ENCODE measurements at places on chromosomes 2 and 18.

DNA sequence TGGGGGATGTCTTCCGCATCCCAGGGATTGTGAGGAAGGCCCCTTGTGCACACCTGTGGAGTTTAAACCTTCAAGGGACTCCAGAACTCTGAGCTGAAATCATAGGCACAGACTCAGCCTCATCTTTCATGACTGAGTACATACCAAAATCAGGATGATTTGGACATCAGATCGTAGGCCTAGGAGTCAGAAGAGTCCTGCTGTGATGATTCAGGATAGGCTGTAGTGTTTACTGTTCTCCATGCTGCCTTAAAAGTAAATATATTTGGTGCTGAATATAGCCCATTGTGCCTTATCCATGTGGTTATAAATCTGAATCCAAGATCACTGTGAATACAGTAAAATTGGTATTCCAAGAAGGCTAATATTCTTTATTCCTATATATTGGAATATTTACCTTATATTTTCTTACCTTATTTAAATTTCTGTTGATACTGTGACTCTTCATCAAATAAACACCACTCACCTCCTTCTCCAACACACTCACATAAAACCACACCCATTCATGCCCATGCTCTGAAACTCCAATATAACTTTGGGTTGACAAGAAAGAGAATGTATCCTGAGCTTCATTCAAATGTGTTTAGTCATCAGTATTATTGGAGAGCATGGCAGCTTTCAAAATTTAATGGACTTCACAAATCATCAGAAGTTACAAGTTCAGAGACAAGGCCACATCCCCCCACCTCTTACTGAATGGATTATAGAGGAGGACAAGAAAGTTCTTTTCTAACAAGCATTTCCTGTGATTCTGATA is 561.4 kb upstream of the LINC00305 start:
- no peaks in the 10 kb centered on the region for H3K4me1 ChIP-seq
- H3K36me3 ChIP-seq: no peaks in the 10 kb centered on the region
- H3K4me3 ChIP-seq: no peak overlapping the region
- H3K27ac ChIP-seq: no peak overlapping the region

- no peak for DNase-seq
- no peaks in the 10 kb centered on the region for H3K4me1 ChIP-seq
- no peak overlapping the region for H3K27ac ChIP-seq
Observed at GRCh38 chr2:223541546-223541945, 60.6 kb downstream of the SCG2 start.

DNA sequence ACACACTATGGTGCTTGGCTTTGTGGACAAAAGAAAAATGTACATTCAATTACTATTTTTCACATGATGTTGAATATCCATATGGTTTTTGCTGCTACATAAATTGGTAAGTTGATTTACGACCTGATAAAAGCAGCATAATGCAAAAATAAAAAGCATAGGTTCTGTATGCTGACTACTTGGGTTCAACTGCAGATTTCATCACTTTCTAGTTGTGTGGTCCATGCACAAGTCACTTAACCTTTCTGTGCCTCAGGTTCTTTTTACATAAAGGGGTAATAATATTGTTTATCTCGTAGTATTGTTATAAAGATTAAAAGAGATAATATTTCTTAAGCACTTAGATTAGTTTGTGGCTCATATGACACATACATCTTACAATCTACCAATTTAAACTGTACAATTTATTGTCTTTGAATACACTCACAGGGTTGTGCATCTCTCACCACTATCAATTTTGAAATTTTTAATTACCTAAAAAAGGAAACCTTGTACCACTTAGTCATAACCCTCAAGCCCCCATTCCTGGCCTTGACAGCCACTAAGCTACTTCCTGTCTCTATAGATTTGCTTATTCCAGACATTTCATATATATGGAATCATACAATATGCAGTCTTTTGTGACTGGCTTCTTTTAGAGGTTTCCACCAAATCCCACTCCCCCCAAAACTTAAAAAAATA is 1443.9 kb downstream of the SUCLG1 start:
- no peak overlapping the region for H3K27ac ChIP-seq
- H3K4me1 ChIP-seq: no peaks in the 10 kb centered on the region

DNA sequence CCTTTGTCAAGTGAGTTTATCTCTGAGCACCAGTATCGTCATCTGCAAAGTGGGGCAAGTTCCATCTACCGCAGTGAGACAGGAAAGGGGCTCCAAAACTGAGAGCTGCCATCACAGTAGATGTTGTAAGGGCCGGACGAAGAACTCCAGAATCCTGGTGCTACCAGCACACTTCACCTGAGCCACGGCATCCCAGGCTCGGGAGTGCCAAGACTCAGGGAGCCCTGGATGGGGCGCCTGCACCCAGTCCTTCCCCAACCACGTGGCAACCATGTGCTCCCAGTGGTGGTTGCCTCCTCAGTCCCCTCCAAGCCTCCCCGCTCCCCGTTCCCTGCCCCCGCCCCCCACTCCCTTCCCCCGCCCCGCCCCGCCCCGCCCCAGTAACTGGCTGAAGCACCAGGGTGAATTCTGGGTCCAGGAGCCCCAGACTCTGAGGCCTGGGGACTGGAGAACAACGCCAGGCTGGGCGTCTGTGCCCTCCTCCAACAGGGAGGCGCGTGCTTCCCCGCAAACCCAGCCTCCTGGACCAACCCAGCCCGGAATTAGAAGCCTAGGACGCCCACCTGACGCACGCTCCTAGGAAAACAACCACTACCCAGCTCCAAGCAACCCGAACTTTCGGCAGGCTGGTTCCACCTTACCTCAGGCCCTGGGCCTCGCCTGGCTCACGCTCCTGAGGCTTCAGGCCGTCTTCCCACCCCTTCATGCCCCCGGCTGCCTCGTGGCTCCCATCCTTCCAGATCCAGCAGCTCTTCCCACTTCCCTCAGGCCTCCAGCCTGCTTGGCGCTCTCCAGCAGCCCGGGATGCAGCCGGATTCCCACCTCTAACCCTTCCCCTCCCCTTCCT is 67.6 kb downstream of the LAMA3 start:
- peaks cover 3% of the 10 kb centered on the region for H3K27me3 ChIP-seq
- H3K4me1 ChIP-seq: no peaks in the 10 kb centered on the region
- H3K27ac ChIP-seq: no peak overlapping the region
- no peak for DNase-seq
- no peak overlapping the region for H3K4me3 ChIP-seq

DNA sequence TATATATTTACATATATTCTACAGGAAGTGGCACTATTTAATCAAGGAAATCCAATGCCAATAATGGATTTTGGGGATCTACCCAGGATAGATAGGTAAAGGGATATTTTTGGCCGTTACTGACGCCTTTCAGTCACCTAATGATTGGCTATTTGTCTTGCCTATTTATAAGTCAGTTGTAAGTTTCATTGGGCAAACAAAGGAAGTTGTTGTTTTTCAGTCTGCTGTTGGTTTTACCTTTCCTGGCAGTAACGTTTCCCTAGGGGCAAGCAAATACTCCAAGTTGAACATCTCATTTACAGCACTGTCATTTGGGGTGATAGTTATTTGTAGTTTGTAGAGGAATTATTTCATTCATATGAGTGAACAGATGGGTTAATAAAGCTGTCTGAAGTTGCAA is 17.0 kb upstream of the LANCL1 start:
- H3K4me1 ChIP-seq: peaks cover 7% of the 10 kb centered on the region
- no peaks in the 10 kb centered on the region for H3K36me3 ChIP-seq
- H3K4me3 ChIP-seq: no peak overlapping the region
- DNase-seq: no peak
- H3K27me3 ChIP-seq: no peaks in the 10 kb centered on the region

GRCh38 chr2:238658054-238658407 is 189.9 kb upstream of the TWIST2 start:
- no peaks in the 10 kb centered on the region for H3K27me3 ChIP-seq
- no peak for DNase-seq
- H3K36me3 ChIP-seq: no peaks in the 10 kb centered on the region
- no peak overlapping the region for H3K27ac ChIP-seq
- no peaks in the 10 kb centered on the region for H3K4me1 ChIP-seq

- H3K4me1 ChIP-seq: peaks cover 62% of the 10 kb centered on the region
- H3K4me3 ChIP-seq: no peak overlapping the region
- DNase-seq: no peak
- peaks cover 54% of the 10 kb centered on the region for H3K36me3 ChIP-seq
Observed at GRCh38 chr2:6915399-6915798, 1.8 kb upstream of the RNF144A start.

- H3K4me1 ChIP-seq: no peaks in the 10 kb centered on the region
- H3K27ac ChIP-seq: no peak overlapping the region
- no peaks in the 10 kb centered on the region for H3K36me3 ChIP-seq
- no peak for DNase-seq
- H3K27me3 ChIP-seq: peaks cover 27% of the 10 kb centered on the region
Observed at GRCh38 chr18:59233017-59233410, 13.1 kb downstream of the GRP start.

DNA sequence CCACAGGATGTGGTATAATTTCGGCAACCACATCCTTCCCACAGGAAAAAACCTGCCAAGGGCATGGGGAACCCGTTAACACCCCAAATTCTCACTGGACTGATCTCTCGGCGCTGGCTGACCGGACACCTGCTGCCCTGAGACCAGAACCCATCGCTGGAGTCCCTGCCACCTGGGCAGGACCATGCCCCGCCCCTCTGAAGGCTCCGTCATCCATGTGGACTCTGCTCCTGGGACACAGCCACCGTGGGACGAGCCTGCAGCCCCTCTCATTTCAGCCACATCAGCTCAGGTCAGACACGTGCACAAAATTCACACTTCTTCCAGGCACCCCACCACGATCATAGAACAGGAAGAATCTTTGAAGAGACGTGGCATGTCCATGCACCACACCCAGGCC is 108.2 kb downstream of the ZNF516 start:
- H3K4me1 ChIP-seq: peaks cover 14% of the 10 kb centered on the region
- no peak overlapping the region for H3K4me3 ChIP-seq
- no peak overlapping the region for H3K27ac ChIP-seq
- no peaks in the 10 kb centered on the region for H3K36me3 ChIP-seq
- no peak for DNase-seq

DNA sequence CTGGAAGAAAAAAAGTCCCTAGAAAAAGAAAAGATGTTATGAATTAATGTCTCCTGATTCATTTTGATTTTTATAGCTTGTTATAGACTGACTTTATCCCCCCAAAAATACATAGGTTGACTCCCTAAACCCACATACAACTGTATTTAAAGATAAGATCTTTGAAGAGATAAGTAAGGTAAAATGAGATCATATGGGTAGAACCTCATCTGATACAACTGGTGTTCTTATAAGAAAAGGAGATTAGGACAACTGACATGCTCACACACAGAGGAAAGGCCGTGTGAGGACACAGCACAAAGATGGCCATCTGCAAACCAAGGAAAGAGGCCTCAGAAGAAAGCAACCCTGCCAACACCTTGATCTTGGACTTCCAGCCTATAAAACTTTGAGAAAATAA is 117.5 kb downstream of the CD226 start:
- peaks cover 24% of the 10 kb centered on the region for H3K36me3 ChIP-seq
- no peak overlapping the region for H3K4me3 ChIP-seq
- DNase-seq: no peak
- H3K27me3 ChIP-seq: no peaks in the 10 kb centered on the region
- peaks cover 8% of the 10 kb centered on the region for H3K4me1 ChIP-seq

GRCh38 chr2:196331143-196331542 is 159.8 kb upstream of the STK17B start:
- peaks cover 29% of the 10 kb centered on the region for H3K27me3 ChIP-seq
- H3K36me3 ChIP-seq: no peaks in the 10 kb centered on the region
- H3K27ac ChIP-seq: no peak overlapping the region
- DNase-seq: no peak

DNA sequence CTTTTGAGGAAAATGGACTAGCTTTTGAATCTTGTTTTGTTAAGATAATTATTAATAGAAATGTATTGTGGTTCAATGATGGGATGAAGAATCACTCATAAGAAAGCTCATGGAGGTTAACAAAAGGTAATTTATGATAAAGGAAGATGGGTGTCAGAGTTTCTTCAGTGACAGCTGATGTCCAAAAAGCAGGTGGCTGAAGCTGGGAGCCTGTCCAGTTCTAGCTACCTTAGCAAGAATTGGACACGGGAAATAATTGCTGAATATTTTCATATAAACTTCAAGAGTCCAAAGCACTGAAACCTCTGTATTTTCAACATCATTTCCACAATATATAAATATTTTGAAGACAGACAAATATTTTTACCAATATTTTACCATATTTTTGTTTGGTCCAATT is 1505.8 kb upstream of the SLC39A10 start:
- H3K4me3 ChIP-seq: no peak overlapping the region
- H3K4me1 ChIP-seq: no peaks in the 10 kb centered on the region
- no peak for DNase-seq
- no peaks in the 10 kb centered on the region for H3K36me3 ChIP-seq
- H3K27me3 ChIP-seq: no peaks in the 10 kb centered on the region
- H3K27ac ChIP-seq: no peak overlapping the region

Measured in activated T-helper 2 cell treated with anti-CD3 and anti-CD28 coated beads, Interferon-gamma antibody, Interleukin-2, Interleukin-4, amounts not matched to agents 10 μg/mL and 5 μg/mL and 100 μg/mL, durations not matched to agents 14 hours and 24 hours and 36 hours (primary cell).